ENCODE measurements at places on chromosomes 2 and 18.

GRCh38 chr2:73700131-73700611, 37.0 kb downstream of the TPRKB start:
- no peak for DNase-seq

DNA sequence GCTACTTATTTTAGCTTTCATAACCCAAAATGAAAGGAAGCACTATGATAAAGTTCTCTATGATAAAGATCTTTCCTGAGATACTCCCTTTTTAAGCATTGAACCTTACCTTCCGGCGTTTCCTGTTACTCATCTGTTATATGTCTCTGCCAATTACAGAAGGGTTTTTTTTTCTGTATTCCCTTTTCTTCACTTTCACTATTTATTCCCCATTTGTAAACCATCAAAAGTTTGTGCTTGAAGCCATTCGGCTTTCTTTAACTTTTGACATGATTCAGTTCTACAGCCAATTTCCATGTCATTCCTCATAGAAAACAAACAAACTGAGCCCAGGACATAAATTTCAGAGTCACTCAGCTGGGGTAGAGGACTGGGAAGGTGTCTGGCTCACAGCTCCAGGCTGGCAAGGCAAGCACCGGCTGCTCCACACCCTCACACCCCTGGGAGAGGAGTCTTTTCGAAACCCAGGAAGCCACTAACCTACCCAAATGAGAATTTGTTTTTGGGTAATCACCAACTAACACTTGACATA, 429.4 kb upstream of the TRIB2 start:
- no peak for DNase-seq

DNA sequence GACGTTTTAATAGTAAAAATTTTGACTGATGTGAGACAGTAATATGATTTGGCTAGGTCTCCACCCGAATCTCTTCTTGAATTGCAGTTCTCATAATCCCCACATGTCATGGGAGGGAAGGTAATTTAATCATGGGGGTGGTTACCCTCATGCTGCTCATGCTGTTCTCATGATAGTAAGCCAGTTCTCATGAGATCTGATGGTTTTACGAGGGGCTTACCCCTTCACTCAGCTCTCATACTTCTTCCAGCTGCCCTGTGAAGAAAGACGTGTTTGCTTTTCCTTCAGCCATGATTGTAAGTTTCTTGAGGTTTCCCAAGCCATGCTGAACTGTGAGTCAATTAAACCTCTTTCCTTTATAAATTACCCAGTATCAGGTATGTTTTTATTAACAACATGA, 327.0 kb upstream of the CDH7 start:
- DNase-seq: no peak

GRCh38 chr2:120744817-120745216, 9.1 kb downstream of the GLI2 start:
- DNase-seq: no peak

GRCh38 chr2:40220177-40220925, 231.5 kb downstream of the SLC8A1 start:
- no peak for DNase-seq

DNA sequence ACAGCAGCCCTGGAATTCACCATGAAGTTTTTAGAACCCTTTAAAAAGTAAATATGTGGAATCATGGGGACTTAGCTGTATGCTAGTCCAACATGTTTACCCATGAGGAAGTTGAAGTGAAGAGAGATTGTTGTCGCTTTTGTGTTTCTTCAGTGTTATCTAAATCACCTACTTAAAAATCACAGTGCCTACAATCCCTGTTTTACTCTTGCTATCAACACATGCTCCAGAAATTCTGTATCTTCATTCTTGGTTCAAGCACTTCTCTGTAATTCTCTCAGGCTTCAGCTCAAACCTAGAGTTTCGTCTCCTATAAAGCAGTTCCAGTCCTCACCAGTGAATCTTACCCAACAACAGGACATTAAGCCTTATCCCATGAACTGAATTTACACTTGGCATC, 30.5 kb upstream of the CHMP1B start:
- no peak for DNase-seq

DNA sequence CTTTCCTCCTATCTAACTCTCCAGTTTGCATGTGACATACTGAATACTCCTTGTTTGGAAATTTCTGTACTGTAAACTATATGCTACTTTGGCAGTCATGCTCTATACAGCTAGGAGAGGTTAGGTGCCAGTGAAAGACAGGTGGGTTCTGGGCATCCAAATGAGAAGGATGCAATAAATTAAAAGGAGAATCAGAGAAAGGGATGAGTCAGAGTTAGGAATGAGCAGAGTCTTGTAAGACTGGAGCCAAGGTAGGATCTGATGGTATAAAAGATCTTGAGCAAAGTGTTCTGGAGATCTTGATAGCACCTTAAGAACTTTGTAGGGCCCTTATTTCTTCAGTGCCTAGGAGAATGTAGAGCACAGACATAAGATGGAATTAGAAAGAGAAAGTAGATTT, 58.7 kb upstream of the STAM2 start:
- DNase-seq: no peak

DNA sequence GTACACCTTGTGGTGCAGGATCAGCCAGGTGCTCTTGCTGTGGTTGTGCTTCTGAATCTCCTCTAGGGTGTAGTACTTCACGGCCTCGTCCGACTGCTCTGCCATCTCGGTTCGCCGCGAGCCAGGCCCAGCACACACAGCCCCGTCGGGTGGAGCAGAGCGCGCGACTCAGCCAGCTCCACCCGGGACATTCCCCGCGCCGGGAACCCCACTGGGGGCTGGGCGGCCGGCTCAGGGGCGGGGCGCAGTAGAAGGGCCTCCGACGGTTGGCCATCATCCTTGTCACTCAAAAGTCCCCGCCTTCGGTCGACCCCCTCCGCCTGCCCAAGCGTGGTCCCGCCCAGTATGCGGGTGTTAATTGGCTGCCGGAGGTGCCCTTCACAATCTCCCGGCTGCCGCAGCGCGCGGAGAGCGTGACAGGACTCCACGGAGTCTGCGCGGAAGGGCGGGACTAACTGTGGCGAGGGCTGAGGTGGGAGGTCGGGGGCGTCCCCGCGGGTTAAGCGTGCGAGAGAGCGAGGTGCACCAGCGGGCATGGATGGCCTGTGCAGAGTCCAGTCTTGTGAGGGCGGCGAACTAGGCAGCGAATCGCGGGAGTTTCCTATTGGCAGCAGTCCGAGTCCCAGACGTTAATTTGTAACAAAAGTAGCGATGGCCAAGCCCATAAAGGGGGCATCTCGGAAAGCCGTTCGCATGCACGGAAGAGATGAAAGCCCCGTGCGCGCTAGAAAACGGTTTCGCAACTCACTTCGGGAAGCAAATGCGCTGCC, at the start of gene CYB5A:
Gene CYB5A (minus strand): TSS at position 193 of the 770 bp plus-strand sequence. CDS start 88 bp downstream, at position 105.
- peak; percentile 99 for DNase-seq

- DNase-seq: no peak
These were observed 73.6 kb upstream of the IGFBP5 start for GRCh38 chr2:216768908-216769411.

DNA sequence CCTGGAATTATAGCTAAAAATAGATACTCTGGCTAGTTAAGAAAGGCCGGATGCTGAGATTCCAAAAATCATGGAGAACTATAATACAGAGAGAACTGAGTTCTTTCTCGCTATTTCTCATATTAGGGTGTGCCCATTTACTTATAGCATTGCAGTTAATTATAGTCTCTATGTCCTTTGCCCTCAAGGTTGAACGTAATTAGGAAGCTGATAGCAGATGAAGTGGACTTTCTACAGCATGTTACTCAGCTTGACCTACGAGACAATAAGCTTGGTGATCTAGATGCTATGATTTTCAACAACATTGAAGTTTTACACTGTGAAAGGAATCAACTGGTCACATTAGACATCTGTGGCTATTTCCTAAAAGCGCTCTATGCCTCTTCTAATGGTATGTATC, 187.4 kb downstream of the PHLPP1 start:
- DNase-seq: no peak

DNA sequence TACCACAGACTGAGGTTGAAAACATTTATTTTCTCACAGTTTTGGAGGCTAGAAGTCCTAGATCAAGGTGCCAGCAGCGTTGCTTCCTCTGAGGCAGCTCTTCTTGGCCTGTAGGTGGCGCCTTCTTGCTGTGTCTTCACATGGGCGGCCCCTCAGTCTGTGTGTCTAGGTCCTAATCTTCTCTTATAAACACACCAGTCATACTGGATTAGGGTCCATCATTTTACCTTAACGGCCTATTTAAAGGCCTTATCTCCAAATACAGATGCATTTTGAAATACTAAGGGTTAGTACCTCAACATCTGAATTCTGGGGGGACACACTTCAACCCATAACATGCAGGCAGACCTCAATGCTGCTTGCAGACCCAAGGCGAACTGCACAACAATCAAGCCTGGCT, 4.4 kb upstream of the RMC1 start:
- peak; percentile 65 for DNase-seq

DNA sequence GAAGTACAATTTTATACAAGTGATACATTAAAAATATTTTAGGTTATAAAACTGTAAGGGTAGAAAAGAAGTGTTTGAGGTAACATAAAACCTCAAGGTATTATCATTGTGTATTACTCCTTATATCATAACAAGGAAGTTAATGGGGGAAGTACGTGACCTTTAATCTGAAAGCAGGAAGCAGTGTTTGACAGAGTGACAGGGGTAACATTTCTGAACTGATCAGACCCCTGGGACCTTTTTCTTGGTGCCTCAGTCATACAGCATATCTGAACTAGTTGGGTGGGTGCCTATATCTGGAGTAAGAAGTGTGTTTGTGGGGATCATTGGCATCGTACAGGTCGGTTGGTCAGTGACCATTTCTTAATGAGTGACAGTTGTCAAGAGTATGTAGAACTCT, 43.0 kb downstream of the MALT1 start:
- no peak for DNase-seq

- DNase-seq: no peak
These were observed 81.7 kb upstream of the SEC11C start for GRCh38 chr18:59057969-59058368.

DNA sequence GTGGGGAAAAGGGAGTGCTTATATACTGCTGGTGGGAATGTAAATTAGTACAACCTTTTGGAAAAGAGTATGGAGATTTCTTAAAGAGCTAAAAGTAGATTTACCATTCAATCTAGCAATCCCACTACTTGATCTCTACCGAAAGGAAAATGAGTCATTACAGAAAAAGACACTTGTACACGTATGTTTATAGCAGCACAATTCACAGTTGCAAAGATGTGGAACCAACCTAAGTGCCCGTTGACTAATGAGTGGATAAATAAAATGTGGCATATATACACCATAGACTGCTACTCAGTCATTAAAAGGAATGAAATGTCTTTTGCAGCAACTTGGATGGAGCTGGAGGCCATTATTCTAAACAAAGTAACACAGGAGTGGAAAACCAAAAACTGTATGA, 29.5 kb downstream of the FLACC1 start:
- DNase-seq: no peak

DNA sequence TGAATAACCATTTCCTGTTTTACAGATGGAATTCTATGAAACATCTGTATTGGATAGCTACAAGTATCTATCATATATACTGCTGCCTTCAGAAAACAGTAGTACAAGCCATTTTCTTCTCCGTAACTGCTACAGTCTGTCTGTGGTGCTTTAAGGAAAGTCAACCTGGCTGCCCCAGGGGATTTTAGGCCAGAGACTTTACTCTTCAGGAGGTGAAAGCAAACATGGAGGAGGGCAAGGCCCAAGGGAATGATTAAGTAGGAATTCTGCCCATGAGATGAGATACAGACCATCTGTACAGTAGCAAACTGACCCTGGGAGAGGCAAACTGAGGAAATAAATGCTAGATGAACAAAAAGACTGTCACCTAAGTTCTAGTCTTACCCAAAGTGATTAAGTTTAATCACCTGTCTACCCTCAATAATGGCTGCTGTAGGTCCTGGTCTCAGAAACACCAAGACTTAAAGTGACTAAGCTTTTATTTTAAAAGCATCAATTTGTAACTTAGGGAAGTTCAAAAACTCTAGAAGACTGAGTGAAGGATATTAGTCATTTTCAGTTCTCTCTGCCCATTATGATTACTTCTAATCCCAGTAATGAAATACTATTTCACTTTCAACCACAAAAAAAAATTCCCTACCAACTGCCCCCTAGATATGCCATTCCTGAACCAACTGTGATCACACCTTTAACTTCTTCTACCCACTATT, 14.8 kb downstream of the MBD2 start:
- DNase-seq: no peak

DNA sequence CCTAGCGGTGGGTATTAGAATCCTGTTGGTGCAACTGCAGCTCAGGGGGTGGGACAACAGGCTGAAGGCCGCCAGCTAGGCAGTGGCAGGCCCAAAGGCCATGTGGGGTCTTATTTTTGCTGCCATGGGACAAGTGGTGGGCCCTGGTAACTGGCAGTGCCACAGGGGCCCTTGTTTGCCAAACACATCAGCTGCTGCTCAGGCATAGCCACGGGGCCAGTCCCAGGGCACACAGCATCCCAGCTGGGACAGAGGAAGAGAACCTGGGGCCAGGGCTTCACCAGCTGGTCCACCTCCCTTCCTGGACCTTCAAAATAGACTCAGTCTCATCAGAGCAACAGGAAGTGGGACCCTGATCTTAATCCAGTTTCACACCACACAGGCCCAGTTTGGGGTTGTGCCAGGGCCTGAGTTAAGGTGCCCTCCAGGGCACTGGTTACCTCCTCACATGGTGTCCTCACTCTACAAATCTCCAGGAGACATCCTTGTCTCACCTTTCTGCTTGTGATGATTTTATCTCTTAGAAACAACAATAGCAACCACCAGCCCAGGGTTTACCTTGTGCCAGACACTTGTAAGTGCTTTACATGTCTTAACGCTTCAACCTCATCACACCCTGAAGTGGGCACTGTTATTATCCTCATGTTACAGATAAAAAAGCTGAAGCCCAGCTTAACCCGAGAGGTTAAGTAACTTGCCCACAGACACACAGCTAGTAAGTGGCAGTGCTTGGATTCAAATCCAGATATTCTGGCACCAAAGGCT, 98.5 kb downstream of the GYPC start:
- no peak for DNase-seq

DNA sequence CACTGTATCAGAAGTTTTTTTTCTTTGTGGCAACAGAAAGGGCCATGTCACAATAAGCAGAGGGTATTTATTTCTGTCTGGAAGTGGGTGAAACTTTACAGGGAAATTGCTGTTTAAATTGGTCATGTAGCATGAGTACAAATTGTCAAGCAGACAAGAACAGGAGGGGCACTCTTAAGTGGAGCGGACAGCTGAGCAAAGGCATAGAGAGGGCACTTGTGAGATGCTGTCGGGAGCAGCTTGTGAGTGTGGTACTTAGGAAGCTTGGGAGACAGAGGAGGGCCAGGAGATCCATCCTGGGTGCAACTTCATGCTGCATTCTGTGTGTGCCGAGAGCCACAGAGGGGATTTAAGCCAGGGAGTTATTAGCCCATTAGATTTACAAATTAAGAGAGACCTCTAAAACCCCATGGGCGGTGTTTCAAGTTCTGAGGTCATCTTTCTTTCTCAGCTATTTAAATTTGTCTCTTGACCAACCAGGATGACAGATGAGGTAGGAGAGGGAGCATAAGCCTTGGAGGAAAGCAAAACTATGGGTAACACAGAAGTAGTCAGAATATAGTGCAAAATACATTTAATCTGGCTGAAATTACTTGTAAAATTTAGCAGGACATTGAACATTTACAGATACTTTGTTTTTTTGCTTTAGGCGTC, 30.4 kb downstream of the INPP4A start:
- no peak for DNase-seq
